ENCODE measurements at places on chromosomes 11 and 22. TPM values are rescaled to one million over a fixed set of nuclear protein-coding genes. Genes with fewer than 3 reads are reported as not detected.
A peak's percentile ranks its signal among the peaks of the same experiment; 100 is the strongest.

DNA sequence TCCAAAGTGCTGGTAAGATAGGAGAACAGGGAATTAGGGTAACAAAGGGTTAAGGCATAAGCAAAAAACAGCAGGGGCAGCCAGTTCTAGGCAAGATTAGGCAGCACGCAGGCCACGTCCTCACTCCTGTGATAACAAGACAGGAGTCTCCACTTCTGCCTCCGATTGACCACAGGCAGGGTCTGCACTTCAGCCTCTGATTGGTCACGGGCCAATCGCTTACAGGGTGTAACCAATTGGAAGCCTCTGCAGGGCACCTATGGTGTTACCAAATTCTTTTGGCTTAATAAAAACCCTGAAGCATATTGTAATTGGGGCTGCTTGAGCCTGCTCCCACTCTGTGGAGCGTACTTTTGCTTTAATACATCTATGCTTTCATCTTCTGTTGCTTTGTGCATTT, 12.2 kb upstream of the GSTP1 start:
- H3K4me3 ChIP-seq = no peak overlapping the region
- no peaks in the 10 kb centered on the region for H3K4me1 ChIP-seq
- no peak overlapping the region for H3K27ac ChIP-seq

- H3K27ac ChIP-seq = no peak overlapping the region
- no peaks in the 10 kb centered on the region for H3K27me3 ChIP-seq
- no peaks in the 10 kb centered on the region for H3K4me1 ChIP-seq
- no peak overlapping the region for H3K4me3 ChIP-seq
- H3K36me3 ChIP-seq = no peaks in the 10 kb centered on the region
- no peak for DNase-seq
These were observed 47.0 kb upstream of the AMPD3 start for GRCh38 chr11:10407749-10408685.

GRCh38 chr11:90844041-90844440, 621.2 kb upstream of the CHORDC1 start:
- no peaks in the 10 kb centered on the region for H3K36me3 ChIP-seq
- no peaks in the 10 kb centered on the region for H3K27me3 ChIP-seq
- no peak for DNase-seq
- H3K4me3 ChIP-seq = no peak overlapping the region
- no peaks in the 10 kb centered on the region for H3K4me1 ChIP-seq
- no peak overlapping the region for H3K27ac ChIP-seq

DNA sequence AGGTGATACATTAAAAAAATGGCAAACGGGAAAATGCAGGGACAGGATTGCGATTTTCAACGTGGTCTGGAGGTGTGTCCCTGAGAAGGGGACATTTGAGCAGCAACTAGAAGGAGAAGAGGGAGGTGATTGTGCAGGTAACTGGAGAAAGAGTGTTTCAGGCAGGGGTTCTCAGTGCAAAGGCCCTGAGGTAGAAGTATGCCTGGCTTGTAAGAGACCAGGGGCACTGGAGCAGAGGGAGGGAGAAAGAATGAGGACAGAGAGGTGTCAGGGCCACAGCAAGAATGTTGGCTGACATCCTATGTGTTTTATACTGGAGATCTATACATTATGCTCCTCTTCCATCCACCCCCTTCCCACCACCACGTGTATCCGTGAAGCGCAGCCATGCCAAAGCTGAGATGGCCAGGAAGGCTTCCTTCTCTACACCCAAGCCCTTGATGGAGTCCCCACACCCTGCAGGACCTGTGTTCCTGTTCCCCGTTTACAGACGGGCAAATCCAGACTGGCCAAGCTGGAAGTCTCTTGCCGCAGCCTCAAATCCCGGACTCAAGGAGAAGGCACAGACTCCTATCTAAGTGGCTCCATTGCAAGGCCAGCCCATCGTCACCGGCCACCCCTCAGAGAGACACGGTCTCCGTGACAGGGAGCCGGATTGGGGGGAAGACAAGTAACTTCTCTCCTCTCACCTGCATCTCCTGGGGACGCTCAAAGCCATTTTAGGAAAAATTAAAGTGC, 416.1 kb downstream of the MN1 start:
- DNase-seq = no peak
- H3K36me3 ChIP-seq = no peaks in the 10 kb centered on the region
- no peak overlapping the region for H3K4me3 ChIP-seq
- no peaks in the 10 kb centered on the region for H3K4me1 ChIP-seq
- H3K27me3 ChIP-seq = no peaks in the 10 kb centered on the region

DNA sequence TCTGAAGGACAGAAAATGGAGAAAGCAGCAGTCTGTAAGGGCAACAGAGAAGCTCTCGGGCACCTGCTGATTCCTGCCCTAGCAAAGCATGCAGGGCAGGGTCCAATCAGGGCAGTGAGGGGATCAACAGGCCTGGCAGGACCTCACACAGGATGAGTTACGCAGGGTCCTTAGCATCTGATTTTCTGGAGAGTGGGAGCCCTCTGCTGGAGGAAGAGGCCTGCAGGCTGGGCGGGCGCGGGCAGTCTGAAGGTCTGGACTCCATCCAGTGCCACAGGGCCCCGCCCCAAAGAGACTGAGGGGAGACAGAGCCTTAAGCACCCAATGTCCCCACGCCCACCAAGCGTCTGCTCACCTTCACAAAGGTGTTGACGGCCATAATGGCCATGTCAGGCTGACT, 28.9 kb downstream of the AP1B1 start:
- H3K4me1 ChIP-seq = no peaks in the 10 kb centered on the region
- H3K4me3 ChIP-seq = no peak overlapping the region
- H3K27me3 ChIP-seq = no peaks in the 10 kb centered on the region
- peaks cover 6% of the 10 kb centered on the region for H3K36me3 ChIP-seq
- peak; percentile 71 for DNase-seq

DNA sequence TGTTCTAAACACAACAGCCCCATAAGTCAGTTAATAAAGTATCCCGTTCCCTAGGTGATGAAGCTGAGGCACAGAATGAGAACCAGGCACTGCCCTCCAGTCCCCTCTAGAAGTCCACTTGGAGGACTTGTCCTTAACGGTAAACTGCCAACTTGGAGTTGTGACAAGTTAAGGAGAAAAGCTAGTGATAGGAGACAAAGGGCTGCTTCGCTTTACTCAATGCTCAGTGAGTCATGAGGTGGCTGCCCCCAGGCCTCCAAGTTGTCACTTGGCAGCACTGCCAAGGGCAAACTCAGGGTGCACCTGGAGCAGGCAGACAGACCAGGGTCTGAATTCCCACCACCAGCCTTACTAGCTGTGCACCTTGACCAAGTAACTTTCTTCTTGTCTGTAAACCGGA, 13.5 kb downstream of the SLC43A1 start:
- peaks cover 78% of the 10 kb centered on the region for H3K4me1 ChIP-seq
- peak overlapping the region; percentile 85 for H3K27ac ChIP-seq
- no peak overlapping the region for H3K4me3 ChIP-seq
- peaks cover 5% of the 10 kb centered on the region for H3K36me3 ChIP-seq

GRCh38 chr22:37329238-37330140, 47.2 kb downstream of the CYTH4 start:
- no peak overlapping the region for H3K4me3 ChIP-seq
- H3K27ac ChIP-seq = no peak overlapping the region
- peaks cover 28% of the 10 kb centered on the region for H3K27me3 ChIP-seq
- no peaks in the 10 kb centered on the region for H3K36me3 ChIP-seq
- no peak for DNase-seq

DNA sequence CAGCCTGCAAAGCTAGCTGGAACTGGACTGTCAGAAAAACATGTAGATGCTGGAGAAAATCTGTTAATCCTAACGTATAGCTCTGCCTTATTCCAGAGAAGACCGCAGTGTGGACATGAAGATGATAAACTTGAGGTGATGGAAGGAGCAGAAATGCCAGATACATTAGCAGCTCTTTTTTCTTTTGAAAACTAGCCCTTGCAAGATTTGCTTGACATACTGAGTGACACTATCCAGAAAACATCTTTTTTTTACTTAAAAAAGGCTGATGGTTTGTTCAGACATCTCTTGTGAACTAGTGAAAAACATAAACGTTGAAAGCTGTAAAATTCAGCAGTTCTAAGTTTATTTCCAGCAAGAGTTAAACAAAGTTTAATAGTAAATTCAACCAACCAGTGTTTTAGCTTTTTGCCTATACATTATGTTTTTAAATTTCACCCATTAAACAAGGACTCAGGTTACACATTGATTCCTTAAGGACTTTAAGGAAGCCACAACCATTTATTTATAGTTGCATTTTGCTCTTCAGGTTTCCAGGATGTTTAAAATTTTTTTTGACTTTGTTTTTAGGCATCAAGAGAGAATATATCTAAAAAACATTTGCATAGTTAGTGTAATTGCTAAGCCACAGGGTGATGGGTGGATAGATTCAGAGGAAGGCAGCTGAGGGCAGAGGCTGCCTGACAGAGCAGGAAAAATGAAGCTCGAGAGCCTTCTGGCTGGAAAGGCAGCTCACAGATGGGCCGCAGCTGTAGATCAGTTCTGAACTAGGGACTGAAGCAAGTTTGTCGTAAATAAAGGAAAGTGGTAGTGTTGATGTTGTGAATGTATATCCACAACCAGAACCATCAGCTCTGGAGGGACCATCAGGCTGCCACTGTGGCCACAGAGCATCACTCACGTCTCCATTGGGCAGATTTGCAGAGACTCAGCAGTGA, 9.5 kb downstream of the SNAP29 start:
- no peak overlapping the region for H3K4me3 ChIP-seq
- no peaks in the 10 kb centered on the region for H3K4me1 ChIP-seq
- no peak for DNase-seq
- no peaks in the 10 kb centered on the region for H3K27me3 ChIP-seq

- H3K36me3 ChIP-seq = no peaks in the 10 kb centered on the region
- H3K4me1 ChIP-seq = no peaks in the 10 kb centered on the region
These were observed 41.6 kb downstream of the KREMEN1 start for GRCh38 chr22:29114392-29114791.

DNA sequence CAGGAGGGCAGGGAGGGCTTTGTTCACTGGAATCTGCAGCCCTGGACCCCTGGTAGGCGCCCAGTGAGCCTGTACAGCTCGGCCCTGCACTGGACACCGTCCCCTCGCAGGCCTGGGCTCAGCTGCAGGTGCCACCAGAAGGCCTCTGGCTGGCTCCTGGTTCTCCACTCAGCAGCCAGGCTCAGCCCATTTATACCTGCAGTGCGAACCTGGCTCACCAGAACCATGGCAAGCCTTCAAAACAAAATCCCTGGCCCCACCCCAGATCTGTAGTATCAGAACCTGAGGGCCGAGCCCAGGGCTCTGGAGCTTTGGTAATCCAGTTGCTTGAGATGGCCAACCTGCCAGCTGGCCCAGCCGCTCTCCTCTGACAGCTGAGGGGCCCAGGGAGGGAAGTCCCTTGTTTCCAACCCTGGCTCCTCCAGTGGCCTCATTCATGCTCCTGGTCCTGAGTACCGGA, 870 bp upstream of the FREY1 start:
- DNase-seq = peak; percentile 74
- H3K4me1 ChIP-seq = peaks cover 31% of the 10 kb centered on the region
- no peaks in the 10 kb centered on the region for H3K27me3 ChIP-seq

DNA sequence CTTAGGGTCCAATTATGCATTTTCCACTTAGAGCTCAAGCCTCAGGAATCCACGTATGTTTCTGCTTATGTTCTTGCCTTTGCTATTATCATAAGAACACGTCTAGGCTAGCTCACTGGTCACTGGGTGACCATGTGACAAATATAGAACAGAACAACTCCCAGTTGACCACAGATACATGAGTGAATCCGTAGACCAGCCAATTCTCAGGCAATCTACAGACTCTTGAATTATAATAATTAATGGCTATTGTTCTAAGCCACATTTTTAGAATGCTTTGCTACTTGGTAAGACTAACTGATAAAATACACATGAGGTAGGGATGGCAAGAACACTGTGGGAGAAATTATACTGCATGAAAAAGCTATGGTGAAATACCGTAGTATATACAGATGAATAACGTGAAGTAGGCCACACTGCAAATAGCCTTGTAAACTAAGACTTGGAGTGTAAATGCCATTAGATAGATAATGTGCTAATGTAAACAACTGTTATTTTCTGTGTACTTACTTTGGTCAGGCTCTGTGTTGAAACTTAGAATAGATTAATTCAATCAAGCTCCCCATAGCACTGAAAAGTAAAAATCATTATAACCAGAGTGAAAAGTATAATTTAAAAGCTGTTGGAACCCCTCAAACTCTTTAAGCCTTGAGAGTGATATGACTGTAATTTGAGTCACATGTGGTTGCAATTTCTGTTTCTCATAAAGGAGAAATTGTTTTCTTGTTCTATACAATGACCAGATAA, 366.2 kb upstream of the CCDC179 start:
- H3K27me3 ChIP-seq = no peaks in the 10 kb centered on the region
- no peaks in the 10 kb centered on the region for H3K4me1 ChIP-seq
- no peaks in the 10 kb centered on the region for H3K36me3 ChIP-seq
- no peak for DNase-seq
- H3K27ac ChIP-seq = no peak overlapping the region

DNA sequence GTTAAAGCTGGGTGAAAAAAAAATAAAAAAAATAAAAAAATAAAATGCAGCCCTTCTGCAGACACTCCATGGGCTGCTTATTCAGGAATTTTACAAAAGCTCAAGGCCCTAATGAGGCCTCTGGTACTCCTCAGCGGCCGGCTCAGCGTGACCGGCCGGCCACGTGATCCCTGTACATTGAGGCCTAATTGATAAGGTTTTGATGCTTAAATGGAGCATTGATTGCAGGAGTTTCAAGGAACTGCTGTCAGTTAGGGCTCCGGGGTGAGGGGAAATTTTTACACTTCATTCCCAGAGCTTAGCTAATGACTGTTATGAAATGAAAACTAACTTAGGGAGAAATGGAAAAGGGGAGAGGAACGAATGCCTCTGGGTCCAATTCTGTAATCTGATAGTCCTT, 368.8 kb upstream of the KIRREL3 start:
- H3K27ac ChIP-seq = no peak overlapping the region
- H3K36me3 ChIP-seq = no peaks in the 10 kb centered on the region

- peak overlapping the region; percentile 95 for H3K4me3 ChIP-seq
- peak; percentile 75 for DNase-seq
- peak overlapping the region; percentile 86 for H3K27ac ChIP-seq
- H3K36me3 ChIP-seq = no peaks in the 10 kb centered on the region
These were observed 1.2 kb downstream of the TSPO start for GRCh38 chr22:43152357-43153071.

DNA sequence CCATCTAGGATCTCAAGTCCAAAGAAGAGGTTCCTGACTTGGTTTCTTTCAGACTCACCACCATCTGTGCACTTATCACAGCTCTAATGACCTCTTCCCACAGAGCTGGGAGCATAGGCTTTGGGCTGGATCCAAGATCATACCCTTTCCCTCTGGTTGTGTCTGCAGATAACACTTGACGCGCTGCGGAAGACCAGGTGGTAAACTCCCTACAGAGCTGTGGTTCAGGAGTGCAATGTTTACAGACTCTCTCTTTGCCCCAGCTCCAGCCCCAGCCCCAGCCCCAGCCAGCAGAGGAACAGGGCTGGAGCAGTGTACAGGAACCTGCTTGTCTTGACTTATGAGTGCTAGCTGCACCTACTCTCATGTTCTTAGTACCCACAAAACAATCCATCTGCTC, 274.4 kb upstream of the SYN3 start:
- no peak overlapping the region for H3K27ac ChIP-seq
- no peak overlapping the region for H3K4me3 ChIP-seq
- H3K27me3 ChIP-seq = no peaks in the 10 kb centered on the region
- no peaks in the 10 kb centered on the region for H3K36me3 ChIP-seq
- no peak for DNase-seq
- H3K4me1 ChIP-seq = no peaks in the 10 kb centered on the region

The IGSF22 gene
- 0.77 TPM for polyA plus RNA-seq

The OR52N5 gene
- polyA plus RNA-seq = not detected

The CSNK2A3 gene
- not detected for polyA plus RNA-seq

The TH gene
- 2.5 TPM for polyA plus RNA-seq

The MMP12 gene
- not detected for polyA plus RNA-seq

The SYCE3 gene
- 0.80 TPM for polyA plus RNA-seq
